ENCODE measurements at places on chromosomes 2 and 18.

DNA sequence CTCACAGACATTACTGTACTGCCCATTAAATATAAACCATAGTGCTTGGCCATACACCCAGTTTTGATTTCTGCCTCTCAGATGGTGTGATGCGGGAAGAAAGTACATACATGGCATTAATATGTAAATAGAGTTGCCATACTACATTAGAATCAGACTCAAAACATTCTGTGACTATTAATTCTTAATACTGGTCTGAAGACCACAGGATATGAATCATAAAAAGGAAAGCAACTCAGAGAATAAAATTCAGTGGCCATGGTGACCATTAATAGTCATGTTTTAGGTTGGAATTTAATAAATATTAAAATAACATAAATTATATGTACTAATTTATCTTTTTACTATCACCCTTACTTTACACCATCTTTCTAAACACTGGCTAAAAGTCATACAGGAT is 33.0 kb upstream of the WDR75 start:
- no peak for DNase-seq

DNA sequence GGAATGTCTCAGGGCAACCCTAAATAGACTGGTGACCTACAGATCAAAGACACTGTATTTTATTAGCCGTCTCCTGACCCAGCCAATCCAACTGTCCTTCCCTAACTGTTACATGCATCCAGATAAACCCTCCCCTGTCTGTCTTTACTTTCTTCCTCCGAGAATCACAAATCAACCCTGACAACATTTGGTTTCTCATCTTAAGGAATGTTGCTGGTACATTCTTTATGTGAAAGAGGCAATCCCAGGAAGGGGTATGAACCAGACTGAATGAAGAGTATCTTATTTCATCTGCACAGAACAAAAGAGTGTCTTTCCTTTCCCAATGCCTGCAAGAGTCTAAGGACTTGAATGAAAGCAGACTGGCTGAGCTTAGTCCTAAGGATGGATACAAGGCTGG is 113.9 kb upstream of the LTBP1 start:
- DNase-seq: no peak

DNA sequence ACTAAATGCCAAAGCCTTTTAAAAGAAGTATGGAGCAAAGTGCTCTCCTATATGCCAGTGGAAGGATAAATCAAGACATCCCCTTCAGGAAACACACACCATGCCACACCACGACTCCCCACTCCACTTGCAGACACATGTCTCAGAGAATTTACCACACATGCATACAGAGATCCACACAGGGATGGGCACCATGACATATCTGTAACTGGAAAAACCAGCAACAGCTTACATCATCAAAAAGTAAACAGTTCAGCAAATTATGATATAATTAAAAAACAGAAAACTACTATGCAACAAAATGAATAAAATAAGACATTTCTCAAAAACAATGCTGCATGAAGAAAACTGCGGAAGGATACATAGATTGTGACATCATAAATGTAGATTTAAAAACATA is 29.6 kb downstream of the RBMS1 start:
- DNase-seq: no peak

- no peak for DNase-seq
Measured at GRCh38 chr2:121256720-121257479, 28.1 kb downstream of the TFCP2L1 start.

DNA sequence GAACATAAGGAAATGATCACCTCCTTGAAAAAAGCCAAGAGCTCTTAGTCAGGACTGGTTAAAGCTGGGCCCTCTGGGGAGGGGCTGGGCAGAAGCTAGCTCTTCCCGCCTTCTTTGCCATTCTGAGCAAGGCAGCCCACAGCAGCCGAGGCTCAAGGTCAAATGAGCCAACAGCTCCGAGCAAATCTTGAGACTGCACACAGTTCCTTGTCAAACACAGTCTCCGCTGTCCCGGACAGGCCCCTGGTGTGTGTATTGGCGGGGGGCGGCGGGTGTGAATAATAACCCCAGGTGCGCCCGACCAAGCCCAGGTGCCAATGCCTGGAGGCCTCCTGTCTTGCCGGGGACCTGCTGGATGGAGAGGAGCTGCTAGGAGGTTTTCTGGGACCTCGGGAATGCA is 46.4 kb upstream of the ACAA2 start:
- no peak for DNase-seq

- DNase-seq: no peak
Measured at GRCh38 chr18:32711862-32712261, 61.0 kb downstream of the KLHL14 start.

DNA sequence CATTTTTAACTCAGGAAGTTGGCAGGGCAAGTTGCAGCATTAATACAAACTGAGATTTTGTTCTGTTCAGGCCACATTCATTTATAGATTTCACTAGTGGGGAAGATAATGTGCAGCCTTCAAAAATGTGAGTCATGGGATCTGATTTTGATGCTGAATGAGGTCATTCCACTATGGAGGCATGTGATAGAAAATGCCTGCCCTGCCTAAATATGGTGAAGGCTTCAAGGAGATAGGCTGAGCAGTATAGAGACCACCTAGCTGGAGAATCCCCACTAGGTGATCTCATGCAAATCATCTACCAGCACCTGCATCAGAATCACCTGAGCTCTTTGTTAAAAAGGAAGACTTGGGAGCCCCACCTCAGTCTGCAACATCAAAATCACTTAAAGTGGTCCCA is 43.7 kb downstream of the PAX3 start:
- no peak for DNase-seq

DNA sequence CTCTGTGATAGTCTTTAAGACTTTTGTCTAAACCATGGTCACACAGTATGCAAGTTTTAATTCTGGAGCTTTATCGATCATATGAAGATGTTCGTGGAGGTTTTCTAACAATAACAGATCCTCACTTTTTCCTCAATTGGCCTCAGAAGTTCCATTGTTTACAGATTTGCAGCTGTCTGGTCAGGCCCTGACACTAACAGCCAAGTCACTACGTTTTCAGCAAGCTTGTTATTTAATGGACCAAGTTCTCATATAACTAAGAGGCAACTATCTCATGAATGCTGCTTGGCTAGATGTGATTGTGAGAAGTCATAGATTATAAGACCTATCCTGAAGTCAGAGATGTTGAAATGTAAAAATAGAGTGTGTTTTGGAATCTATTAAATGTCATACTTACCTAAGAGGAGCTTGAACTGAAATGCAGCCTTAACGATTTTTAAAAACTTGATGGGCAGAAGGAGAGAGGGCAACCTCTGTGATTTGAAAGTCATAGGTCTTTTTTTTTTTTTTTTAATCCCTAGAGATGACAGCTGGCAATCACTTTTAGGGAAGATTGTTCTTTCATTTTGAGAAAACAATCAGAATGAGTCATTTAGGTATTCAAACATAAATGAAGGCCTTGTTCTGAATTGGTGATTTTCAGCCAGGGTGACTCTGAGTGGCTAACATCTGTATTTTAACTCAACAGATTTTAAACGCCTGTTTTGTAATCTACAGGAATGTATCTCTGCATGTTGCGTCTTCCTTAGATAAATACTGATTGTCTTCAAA is 48.4 kb upstream of the NEMP2 start:
- DNase-seq: no peak

DNA sequence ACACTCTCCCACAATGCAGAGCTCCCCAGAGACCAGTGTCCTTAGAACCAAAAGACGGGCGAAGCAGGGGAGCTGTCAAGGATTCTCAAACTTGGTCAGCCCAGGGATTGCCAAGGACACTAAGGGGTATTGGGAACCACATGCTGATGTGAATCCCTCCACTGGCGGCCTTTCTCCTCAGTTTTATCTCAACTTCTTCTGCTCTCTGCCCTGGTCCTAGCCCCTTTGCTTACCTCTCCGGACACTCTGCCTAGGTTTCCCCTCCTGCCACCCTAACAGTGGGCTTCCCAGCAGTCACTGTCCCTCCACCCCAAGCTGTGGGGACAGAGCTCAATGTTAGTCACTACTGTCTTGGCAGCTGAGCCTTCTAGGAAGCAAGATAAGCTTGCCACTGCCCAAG is 61.1 kb downstream of the POLR1A start:
- DNase-seq: no peak

GRCh38 chr2:41720331-41721251 is 327.2 kb upstream of the PKDCC start:
- DNase-seq: no peak

GRCh38 chr2:160910681-160911080 is 249.5 kb upstream of the TANK start:
- DNase-seq: no peak

GRCh38 chr2:628651-629050 is 48.6 kb downstream of the TMEM18 start:
- no peak for DNase-seq

GRCh38 chr2:144086965-144087364 is 433.0 kb downstream of the ZEB2 start:
- no peak for DNase-seq

DNA sequence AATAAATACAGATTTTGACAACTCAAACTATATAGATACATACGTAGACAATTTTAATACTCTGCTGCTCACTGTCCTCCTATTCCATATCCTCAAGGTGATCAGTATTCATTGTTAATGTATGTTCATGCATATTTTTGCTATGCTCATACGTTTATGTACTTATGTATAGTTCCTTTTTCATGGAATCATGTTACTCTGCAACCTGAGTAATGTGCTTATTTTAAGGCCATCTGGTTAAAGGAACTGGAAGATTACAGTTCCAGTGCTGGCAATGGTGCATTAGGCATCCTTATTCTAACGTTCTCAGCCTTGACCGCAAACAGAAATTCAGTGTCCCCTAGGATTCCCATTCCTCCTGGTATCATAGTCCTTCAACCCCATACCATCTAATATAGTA is 385.0 kb upstream of the TNP1 start:
- DNase-seq: no peak

DNA sequence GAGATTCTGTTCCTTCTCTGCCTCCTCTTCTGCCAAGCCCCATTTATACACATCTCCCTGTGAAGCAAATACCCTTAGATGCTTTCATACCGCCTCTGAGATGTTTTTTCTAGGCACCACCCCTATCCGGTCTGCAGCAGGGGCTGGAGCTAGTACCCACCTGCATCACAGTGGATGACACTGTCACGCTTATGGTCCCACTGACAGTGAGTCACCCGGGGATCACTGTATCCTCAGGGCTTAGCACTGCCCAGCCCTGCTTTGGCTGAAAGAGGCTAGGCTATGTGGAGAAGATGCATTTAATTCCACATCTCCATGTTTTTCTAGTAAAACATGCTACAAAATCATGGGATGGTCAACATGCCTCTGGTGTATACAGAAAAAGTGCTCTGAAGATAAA is 9.9 kb downstream of the FABP1 start:
- DNase-seq: no peak

DNA sequence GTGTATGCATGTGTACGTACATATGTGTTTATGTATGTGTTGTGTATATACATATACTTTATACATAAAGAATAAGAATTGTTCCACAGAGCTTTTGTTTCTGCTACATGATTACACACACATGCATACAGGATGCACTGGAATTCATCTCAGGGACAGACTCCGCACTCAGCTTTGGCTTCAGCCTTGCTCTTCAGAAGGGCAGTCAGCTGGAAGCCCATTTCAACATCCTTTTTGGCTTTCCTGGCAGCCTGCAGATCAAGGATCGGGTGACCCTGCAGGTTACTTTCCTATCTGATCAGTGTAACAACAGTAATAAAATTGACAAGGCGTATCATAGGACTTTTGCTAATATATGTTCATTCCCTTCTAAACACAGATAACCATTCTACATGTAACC is 144.1 kb upstream of the COPS8 start:
- DNase-seq: no peak

DNA sequence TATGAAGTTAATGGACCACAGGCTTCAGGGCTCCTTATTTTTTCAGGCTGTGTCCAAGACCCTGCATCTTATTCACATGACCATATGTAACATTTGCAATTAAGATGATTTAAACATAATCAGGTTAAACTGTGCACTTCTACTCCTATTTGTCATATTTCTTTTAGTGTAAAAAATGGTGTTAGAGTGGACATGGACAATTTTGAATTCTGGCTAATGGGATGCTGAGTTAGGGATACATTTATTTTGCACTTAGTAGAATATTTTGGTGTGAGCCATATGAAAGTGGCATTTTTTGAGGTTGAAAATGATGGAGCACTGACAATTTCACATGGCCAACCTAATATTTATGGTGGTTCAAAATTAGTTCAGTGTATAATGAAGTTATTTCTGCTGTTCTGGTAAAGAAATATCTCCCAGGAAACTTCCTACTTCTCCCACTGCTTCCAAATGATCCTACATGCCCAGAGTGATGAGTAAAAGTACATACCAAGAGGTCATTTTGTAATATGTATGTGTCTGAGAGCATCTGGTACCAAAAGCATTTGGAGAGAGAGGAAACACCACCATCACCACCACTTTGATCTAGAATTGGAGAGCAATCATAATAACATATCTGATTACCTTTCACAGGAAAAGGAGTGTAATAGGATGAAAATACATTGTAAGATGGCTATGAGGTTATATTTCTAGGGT is 36.0 kb downstream of the GULP1 start:
- DNase-seq: no peak

- DNase-seq: peak; percentile 67
Measured at GRCh38 chr2:230902180-230902899, 22.7 kb downstream of the GPR55 start.

DNA sequence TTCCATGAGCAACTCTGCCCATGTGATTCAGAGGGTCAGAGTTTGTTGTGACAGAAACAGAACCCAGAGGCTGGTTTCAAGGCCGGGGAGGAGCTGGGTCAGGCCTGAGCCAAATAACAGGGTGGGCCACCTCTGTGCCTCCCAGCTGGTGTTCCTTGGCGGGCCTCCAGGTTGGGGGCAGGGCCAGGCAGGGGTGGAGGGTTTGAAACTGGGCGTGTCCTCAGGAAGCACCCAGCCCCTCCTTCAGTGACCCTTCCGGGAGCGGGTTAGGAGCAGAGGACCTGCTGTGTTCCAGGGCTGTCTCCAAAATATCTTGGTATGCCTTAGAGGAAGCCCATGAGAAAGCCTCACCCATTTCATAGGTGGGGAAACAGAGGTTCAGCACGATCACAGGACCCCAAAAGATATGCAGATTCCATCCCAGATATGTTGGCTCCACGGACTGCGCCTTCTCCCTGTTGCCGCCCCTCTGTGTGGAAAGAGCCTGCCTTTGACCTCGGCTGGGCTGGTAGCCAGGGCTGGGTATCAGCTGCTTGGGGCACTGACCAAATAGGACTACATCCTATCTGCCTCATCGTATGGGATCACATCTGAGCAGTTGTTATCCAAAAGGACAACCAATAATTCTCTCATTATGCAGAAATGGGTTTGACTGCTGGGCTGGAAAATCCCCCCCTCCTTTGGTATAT is 74.8 kb upstream of the GLI2 start:
- DNase-seq: no peak

GRCh38 chr2:179255129-179255528 is 9.5 kb downstream of the SESTD1 start:
- DNase-seq: no peak

- DNase-seq: peak; percentile 47
Measured at GRCh38 chr2:218290316-218291261, 1.7 kb downstream of the TMBIM1 start.

GRCh38 chr2:224457408-224458096 is 55.6 kb upstream of the FAM124B start:
- no peak for DNase-seq

Measured in activated CD8-positive, alpha-beta memory T cell treated with anti-CD3 and anti-CD28 coated beads, Interleukin-2, amount 50 U/mL, for 4 hours (primary cell).